Ovary (tissue), 10 donors: ENCODE measurements at places on chromosomes 6 and 20.

DNA sequence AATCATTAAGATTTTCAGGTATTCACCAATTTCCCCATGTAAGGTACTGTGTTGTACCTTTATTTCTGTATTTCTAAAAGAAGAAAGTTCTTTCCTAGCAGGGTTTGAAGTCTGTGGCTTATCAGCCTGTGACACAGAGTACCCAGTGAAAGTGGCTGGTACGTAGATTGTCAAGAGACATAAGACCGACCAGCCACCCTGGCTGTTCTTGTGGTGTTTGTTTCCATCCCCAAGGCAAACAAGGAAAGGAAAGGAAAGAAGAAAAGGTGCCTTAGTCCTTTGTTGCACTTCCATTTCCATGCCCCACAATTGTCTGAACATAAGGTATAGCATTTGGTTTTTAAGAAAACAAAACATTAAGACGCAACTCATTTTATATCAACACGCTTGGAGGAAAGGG, 40.6 kb upstream of the SMIM28 start:
- H3K27me3 ChIP-seq, result no peaks in the 10 kb centered on the region
- no peak overlapping the region for H3K4me3 ChIP-seq

DNA sequence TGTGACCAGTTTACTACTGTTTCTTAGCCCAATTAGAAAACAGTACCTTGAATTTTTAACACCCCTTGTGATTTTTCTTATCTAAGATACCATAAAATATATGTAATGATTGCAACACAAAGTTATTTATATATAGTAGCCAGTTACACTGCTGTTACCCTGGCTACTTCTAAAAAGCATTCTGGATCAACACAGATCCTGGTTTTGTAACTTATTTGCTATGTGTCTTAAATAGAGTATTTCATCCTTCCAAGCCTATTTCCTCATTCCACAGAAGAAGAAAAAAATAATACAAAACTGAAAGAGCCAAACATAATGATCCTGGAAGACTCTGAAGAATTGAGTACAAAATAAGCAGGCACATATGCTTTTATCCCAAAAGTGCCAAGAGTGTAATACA, 19.0 kb upstream of the GSTA4 start:
- H3K4me1 ChIP-seq, result no peaks in the 10 kb centered on the region
- no peak overlapping the region for H3K4me3 ChIP-seq
- no peaks in the 10 kb centered on the region for H3K36me3 ChIP-seq

- DNase-seq, result no peak
- H3K27ac ChIP-seq, result no peak overlapping the region
- H3K27me3 ChIP-seq, result no peaks in the 10 kb centered on the region
- no peak overlapping the region for H3K4me3 ChIP-seq
Observed at GRCh38 chr6:168546151-168546550, 105.2 kb downstream of the SMOC2 start.

DNA sequence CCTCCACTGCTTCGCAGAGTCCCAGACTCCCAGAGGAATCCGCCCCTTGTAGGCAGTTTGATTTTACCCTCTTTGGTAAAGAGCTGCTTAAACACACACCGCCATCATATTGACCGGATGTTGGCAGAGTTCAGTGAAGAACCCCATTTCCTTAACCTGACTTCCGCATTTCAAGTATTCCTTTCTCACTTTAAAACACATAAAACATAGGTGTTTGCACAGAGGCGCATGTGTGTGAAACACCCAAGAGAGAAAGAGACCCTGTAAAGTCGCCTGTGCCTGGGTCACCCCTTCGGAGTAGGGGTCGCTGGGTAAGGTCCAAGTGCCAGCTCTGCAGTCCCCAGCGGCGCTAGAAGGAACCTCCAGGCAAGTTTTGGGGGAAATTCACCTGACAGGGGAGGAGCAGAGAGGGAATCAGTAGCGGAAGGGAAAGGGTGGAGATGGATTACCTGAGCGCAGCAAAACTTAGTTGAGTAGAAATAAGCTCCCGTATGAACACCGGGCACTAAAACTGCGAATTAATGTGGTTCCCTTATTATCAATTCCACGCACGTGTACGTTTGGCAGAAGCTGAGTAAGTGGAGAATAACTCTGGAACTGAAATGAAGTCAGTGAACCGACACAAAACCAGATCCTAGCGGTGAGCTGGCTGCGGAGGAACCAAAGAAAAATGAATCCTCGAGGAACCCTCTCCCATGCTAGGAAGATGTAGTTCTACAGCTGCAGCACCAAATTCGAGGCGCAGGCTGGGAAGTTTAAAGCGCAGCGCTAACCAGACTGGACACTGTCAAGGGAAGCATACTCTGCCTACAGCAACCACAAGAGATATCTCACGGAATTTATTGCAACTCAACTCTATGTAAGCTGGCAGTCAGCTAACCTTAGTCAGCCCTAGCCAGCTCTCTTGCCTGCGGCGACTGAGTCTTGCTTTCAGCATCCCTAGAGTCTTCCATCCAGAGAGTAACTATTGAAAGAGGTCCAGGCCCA, 3.5 kb upstream of the HTR1B start:
- no peaks in the 10 kb centered on the region for H3K27me3 ChIP-seq
- peak overlapping the region; percentile 36 for H3K4me3 ChIP-seq
- H3K36me3 ChIP-seq, result no peaks in the 10 kb centered on the region

DNA sequence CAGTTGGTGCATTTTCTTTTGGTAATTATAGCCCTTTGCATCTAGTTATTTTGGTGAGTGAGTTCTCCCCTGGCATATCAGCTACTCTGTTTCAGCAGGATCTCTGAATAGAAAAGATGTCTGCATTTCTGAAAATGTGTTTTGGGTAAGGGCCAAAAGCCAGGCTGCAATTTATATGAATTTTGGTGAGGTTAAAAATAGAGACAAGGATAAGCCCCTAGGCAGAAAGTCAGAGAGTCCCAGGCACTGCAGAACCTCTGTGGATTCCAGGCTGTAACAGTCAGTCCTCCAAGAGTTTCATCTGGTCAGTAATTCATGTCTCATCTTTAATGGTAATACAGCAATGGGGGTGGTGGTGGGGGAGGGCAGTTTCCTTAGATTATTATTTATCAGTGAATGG, 53.0 kb downstream of the HDGFL1 start:
- H3K36me3 ChIP-seq, result no peaks in the 10 kb centered on the region
- no peak overlapping the region for H3K4me3 ChIP-seq
- peaks cover 2% of the 10 kb centered on the region for H3K4me1 ChIP-seq
- no peak for DNase-seq
- no peaks in the 10 kb centered on the region for H3K27me3 ChIP-seq
- no peak overlapping the region for H3K27ac ChIP-seq

GRCh38 chr20:51373713-51374455, 168.6 kb downstream of the NFATC2 start:
- no peaks in the 10 kb centered on the region for H3K36me3 ChIP-seq
- no peaks in the 10 kb centered on the region for H3K27me3 ChIP-seq
- H3K4me1 ChIP-seq, result peaks cover 3% of the 10 kb centered on the region
- no peak overlapping the region for H3K27ac ChIP-seq
- DNase-seq, result no peak
- no peak overlapping the region for H3K4me3 ChIP-seq

GRCh38 chr6:145865175-145865574, 50.6 kb upstream of the FBXO30 start:
- no peaks in the 10 kb centered on the region for H3K4me1 ChIP-seq
- H3K36me3 ChIP-seq, result no peaks in the 10 kb centered on the region
- no peak overlapping the region for H3K4me3 ChIP-seq
- H3K27ac ChIP-seq, result no peak overlapping the region

DNA sequence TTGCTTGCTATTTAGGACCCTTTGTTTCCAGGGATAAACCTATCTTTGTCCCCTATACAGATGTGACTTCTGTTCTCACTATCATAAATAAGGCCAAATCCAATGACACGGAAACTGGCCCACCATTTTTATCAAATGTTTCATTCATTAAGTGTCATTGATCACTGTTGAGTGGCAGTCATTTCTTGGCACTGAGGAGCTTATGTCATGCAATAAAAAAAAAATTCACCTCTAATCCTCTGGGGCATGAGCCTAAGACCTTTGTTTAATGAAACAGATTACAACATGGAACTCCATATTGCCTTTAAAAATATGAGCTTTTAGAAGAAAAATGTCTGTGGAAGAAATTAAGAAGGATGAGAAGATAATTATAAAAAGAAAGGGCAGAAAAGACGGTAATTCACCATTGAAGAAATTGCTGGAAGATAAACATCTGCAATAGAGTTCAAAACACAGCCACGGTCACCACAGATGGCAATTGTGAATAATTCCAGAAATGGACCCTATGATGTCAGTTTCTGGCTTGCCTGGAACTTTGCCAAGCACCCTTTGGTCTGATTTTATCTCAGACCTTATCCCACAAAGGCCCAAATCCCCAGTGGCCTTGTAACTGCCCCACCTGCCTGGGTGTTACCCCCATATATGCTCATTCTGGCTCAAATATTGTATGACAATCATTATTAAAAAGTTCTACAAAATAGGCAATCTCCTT, 91.1 kb downstream of the DST start:
- peak; percentile 28 for DNase-seq
- no peaks in the 10 kb centered on the region for H3K27me3 ChIP-seq
- peaks cover 4% of the 10 kb centered on the region for H3K4me1 ChIP-seq
- no peaks in the 10 kb centered on the region for H3K36me3 ChIP-seq
- no peak overlapping the region for H3K4me3 ChIP-seq
- no peak overlapping the region for H3K27ac ChIP-seq

DNA sequence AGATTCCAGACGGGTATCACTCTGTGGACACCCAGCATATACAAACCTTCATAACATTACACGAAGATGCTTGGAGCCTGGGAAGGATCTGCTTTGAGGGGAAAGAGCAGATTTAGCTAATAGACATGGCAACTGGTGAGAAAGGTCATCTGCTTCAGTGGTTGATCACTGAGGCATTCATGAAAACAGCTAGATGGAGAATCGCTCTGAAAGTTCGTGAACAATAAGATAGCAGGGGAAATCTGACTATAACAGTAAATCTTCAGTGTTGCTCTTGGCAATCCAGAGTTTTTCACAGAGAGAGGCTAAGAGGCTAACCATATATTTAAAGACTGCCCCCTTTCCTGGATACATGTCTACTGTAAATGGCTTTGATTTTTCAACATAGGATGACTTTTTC, 245.3 kb downstream of the FARS2 start:
- H3K36me3 ChIP-seq, result no peaks in the 10 kb centered on the region
- no peak overlapping the region for H3K27ac ChIP-seq
- DNase-seq, result no peak

DNA sequence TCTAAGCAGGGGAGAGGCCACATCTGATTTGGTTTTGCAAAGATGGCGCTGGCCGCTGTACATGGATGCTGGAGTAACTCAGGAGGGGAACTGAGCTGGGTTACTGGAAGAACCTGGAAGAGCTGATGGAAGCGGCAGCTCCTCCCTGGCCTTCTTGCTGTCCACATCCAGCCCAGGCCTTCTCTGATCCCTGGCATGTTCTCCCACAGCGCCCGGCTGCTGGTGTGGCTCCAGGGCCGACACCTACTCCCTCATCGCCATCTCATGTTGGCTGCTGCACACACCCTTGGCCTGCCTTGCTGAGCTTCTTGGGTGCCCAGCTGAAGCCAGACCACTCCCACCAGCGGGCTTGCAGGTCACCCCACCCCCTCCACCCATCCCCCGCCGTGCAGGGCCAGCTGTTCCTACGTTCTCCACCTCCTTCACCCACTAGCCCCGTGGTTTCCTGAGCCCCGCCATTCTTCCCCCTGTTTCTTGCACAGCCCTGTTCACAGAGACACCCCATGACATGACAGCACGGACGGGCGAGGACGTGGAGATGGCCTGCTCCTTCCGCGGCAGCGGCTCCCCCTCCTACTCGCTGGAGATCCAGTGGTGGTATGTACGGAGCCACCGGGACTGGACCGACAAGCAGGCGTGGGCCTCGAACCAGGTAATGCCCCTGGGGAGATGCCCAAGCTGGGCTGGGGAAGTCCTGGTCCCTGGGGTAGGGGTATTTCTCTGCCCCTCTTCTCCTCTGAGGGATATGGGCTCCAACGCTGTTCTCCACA, 28.4 kb downstream of the VSTM2L start:
- no peaks in the 10 kb centered on the region for H3K27me3 ChIP-seq
- H3K4me3 ChIP-seq, result no peak overlapping the region
- DNase-seq, result no peak

GRCh38 chr6:153130515-153131036, 506 bp downstream of the RGS17 start:
- H3K4me1 ChIP-seq, result no peaks in the 10 kb centered on the region
- H3K27me3 ChIP-seq, result no peaks in the 10 kb centered on the region
- DNase-seq, result no peak
- no peaks in the 10 kb centered on the region for H3K36me3 ChIP-seq
- peak overlapping the region; percentile 56 for H3K4me3 ChIP-seq

DNA sequence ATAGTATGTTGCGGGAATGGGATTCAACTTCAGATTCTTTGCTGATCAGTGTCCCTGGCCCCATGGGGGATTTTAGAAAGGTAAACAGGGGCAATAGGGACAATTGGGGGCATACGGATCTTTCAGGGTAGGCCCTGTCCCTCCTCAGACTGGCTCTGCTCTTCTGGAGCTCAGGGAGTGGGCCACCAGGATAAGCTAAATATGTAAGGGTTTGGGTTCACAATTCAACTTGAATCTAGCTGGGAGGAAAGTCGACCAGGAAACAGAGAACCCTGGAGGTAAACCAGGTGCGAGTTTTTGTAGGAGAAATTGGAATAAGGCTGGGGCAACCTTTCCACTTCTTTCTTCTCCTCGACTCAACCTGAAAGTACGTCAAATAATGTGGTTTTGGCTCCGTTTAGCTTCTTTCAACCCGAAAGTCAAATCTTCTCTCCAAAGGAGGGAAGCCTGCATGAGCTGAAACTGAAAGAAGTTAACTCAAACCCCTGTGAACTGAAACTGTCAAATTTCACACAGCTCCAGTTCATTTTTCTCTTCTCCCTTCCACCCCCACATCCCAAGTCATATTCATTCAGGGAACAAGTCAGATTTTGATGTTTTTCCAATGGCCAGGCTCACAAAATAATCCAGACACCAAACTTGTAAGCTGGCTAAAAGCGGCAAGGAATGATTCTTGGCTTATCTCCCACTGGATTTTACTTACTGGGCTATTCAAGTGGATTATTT, 278.2 kb downstream of the CLIC5 start:
- no peak overlapping the region for H3K4me3 ChIP-seq
- H3K4me1 ChIP-seq, result peaks cover 5% of the 10 kb centered on the region
- DNase-seq, result no peak
- H3K27ac ChIP-seq, result no peak overlapping the region

GRCh38 chr6:88111991-88112390, 54.2 kb downstream of the CNR1 start:
- H3K4me3 ChIP-seq, result no peak overlapping the region
- no peaks in the 10 kb centered on the region for H3K27me3 ChIP-seq
- H3K36me3 ChIP-seq, result no peaks in the 10 kb centered on the region
- DNase-seq, result no peak
- no peak overlapping the region for H3K27ac ChIP-seq
